ENCODE measurements at places on chromosomes 3 and 15. TPM values are rescaled to one million over a fixed set of nuclear protein-coding genes. Genes with fewer than 3 reads are reported as not detected.

The EIF2A gene
- 169 TPM for total RNA-seq

The RTP3 gene
- total RNA-seq, result not detected

The NDN gene
- total RNA-seq, result 31.1 TPM

The IMPG2 gene
- 0.14 TPM for total RNA-seq

The GOLGA6L10 gene
- total RNA-seq, result 1.8 TPM

The RHOA gene
- total RNA-seq, result 748 TPM

The B3GNT5 gene
- total RNA-seq, result 1.9 TPM

The TUSC7 gene
- not detected for total RNA-seq
